Renal cortex interstitium (tissue), 15 donors: ENCODE measurements at places on chromosomes 5 and 9.

DNA sequence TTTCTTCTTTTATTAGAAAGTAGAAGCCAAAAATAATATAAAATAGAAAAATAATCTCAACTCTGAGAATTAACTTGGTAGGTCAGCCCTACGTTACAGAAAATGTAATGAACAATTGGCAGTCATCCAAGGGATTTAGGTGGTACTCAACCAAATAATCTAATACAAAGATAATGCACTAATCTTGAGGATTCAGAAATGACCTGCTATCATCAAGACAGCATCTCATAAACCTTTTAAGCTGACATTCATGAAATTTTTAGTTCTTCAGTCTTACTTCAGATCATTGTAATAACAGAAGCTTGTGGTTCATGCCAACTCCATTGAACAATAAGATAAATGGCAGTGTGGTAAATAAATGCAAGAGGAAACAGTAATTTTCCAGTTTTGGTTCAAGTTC lies 1058.0 kb downstream of the MAT2B start:
- DNase-seq, result no peak

- DNase-seq, result no peak
These were observed 8.9 kb downstream of the CERCAM start for GRCh38 chr9:128429513-128430086.

- no peak for DNase-seq
These were observed 84.2 kb downstream of the GIN1 start for GRCh38 chr5:103035701-103036100.

GRCh38 chr5:50593681-50594080 lies 72.8 kb upstream of the PARP8 start:
- DNase-seq, result no peak

GRCh38 chr5:2129568-2130272 lies 247.0 kb upstream of the IRX4 start:
- DNase-seq, result no peak

- DNase-seq, result no peak
These were observed at the start of gene ZNF618 for GRCh38 chr9:113876151-113876992. Gene ZNF618, plus strand, starts transcription at chr9:113876309. Its CDS starts 72 bp downstream, at chr9:113876381.

- DNase-seq, result no peak
These were observed 3.7 kb downstream of the NSMF start for GRCh38 chr9:137455359-137455991.

- DNase-seq, result no peak
These were observed 127.1 kb downstream of the PRDM6 start for GRCh38 chr5:123215929-123216702.

- no peak for DNase-seq
These were observed 152.9 kb upstream of the MOCS2 start for GRCh38 chr5:53262348-53262970.

- no peak for DNase-seq
These were observed 203.7 kb upstream of the TUT7 start for GRCh38 chr9:86557918-86558317.

GRCh38 chr9:124504530-124505005 lies 2.6 kb downstream of the NR5A1 start:
- no peak for DNase-seq

DNA sequence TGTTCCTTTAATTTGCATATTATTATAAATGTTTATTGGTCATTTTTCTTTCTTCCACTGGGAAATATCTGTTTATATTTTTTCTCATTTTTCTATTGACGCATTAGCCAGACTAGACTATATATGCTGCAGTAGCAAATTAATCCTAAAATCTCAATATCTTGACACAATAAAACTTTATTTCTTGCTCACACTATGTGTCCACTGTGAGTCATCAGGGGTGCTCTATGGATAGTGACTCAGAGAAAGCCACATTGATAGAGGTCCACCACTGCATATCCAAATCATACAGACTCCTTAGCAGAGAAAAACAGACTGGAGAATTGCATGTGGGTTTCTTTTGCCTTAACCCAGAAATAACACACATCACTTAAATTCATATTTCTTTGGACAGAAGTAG lies 20.8 kb downstream of the OR1L3 start:
- DNase-seq, result no peak

DNA sequence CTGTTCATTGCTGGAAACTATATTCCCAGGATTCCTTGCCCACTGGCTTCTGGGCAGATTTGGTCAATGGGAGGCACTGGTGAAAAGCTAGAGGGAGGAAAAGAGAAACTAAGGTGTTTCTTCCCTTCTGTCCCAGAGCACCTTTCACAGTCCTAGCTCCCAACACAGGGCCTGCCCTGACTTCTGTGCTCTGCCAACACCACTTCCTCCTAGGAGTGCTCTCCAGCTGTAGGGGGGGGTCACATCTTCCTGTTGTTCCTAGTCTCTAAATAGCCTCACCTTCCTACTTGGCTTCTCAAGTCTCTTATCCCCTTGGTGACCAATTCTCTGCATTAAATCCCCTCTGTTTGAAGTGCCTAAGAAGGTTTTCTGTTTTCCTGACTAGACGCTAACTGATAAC lies 115.4 kb downstream of the ADRB2 start:
- no peak for DNase-seq

GRCh38 chr5:127006744-127007143 lies 23.6 kb downstream of the MARCHF3 start:
- no peak for DNase-seq

- no peak for DNase-seq
These were observed 727 bp upstream of the GLIPR2 start for GRCh38 chr9:36135741-36136271.

GRCh38 chr9:90309809-90310520 lies 332.7 kb downstream of the DIRAS2 start:
- peak; percentile 46 for DNase-seq

DNA sequence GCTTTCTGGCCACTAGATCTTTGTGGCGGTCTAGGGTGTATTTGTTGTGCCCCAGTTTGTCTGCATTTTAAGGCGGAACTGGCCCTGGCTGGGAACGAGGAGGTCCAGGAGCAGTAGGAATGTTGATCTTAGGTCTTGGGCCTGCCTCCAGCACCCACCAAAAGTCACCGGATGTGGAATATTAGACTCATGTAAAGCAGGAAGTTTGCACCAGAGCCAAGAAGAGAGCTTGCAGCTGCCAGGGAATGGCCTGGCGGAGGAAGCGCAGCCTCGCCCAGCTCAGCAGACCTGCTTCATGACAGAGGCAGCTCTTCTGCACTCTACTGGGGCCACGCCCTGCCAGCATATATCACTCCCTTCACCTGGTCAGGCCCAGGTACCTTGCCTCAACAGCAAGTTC lies 3.3 kb downstream of the GPX3 start:
- no peak for DNase-seq

GRCh38 chr5:90813392-90813791 lies 254.8 kb downstream of the ADGRV1 start:
- no peak for DNase-seq

DNA sequence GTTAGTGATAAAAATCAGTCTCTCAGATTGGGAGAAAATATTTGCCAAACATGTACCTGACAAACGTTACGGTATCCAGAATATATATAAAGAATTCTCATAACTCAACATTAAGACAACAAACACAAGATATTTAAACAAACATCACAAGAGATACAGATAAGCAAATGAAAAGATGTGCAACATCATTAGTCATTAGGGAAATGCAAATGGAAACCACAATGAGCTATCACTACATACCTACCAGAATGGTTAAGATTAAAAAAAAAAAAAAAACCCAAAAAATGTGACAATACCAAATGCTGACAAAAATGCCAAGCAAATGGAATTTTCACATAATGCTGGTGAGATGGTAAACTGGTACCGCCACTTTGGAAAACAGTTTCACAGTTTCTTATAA lies 15.4 kb downstream of the CERT1 start:
- no peak for DNase-seq
